BJ (cell line): ENCODE measurements at places on chromosomes 7 and 10.

- no peak for DNase-seq
Observed at GRCh38 chr7:23520582-23520981, 11.2 kb downstream of the TRA2A start.

- DNase-seq, result no peak
Observed at GRCh38 chr10:50653758-50654157, 30.0 kb upstream of the SGMS1 start.

GRCh38 chr7:114527589-114527988 lies 113.0 kb downstream of the FOXP2 start:
- DNase-seq, result no peak

GRCh38 chr7:21023841-21024484 lies 237.3 kb upstream of the SP8 start:
- DNase-seq, result no peak

- DNase-seq, result no peak
Observed at GRCh38 chr7:3722396-3722922, 421.4 kb downstream of the SDK1 start.

DNA sequence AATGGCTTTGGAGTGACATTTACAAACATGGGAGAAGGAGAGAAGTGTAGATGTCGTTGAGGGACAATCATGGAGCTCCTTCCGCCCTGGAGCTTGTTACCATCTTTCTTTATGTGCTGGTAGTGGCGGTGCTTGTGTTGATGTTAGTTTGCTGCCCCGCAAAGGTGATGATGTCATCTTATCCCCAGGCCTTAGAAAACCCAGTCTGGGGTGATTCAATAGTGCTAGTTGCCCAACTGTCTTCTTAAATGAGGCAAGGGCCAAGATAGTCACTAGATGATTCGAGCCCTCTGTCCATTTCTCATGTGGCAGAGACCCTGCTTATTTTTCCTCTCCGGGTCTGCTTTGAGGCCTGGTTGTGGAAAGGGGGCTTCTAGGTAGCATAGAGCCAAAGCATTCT lies 277.4 kb downstream of the CCSER2 start:
- DNase-seq, result no peak

DNA sequence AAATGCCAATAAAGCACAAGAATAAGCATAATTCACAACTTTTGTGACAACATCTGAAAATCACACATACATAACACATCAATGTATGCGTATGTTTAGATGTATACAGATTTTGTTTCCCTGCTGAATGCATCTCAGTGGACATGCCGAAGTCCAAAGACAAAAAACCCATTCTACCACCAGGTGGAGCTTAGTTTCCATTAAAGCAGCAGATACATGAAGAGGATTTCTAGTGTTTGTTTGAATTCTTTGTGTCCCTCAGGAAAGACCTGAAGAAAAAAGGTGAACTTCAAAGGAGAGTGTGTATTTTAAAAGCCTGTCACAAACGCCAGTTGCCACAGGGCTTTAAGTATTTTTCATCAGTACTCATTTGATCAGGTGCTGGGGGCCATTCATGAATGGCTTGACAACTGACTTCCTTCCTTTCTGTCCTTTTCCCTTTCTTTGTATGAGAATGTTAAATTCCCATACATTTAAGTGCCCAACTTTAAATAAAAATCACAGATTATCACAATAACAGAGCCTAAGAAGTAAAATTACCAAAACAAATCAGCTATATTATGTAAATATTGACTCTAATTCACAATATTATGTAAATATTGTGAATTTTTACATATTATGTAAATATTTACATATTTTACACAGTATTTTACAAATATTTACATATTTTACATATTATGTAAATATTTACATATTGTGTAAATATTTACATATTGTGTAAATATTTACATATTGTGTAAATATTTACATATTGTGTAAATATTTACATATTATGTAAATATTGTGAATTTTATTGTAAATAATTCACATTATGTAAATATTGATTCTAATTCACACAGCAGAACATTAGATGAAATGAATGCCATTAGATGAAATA lies 343.0 kb downstream of the CRPPA start:
- DNase-seq, result no peak

DNA sequence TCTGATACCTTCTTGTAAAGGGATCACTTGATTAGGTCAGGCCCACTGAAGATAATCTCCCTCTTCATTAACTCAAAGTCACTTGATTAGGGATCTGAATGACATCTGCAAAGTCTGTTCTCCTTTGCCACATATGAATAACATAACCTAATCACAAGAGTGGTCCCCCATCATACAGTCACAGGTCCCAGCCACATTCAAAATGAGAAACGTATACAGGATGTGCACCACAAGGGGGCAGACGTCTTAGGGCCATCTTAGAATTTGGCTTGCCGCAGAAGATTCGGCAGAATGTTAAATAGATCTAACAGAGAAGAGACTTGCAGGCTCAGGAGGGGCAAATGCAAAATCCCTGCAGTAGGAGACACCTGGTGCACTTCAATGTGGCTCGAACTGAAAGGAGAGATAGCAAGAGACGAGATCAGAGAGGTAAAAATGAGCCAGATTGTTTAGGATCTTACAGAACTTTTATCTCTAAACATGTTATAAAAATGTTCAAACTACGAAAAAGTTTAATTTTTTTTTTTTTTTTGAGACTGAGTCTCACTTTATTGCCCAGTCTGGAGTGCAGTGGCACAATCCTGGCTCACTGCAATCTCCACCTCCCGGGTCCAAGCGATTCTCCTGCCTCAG lies 10.4 kb upstream of the SMC3 start:
- DNase-seq, result no peak

- DNase-seq, result no peak
Observed at GRCh38 chr7:43668035-43668434, 61.3 kb downstream of the COA1 start.

DNA sequence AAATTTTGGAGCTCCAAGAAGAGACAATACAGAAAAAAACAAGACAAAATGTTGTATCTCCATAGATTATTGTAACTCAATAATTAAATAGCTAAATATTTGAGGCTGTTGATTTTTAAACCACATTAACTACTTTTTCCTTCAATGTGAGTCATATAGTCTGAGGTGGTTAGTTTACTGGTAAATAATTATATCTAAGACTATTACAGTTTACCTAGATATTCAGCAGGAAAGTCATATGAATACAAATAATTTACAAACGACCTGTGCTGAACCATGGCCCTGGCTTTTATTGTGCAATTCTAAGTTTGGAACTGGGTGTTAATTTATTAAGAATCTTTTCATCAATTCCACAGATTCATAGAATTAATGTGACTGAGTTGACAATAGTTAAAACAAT lies 22.2 kb downstream of the CREB5 start:
- no peak for DNase-seq
